NAMALWA (cell line): ENCODE measurements at places on chromosomes 3 and 15.

DNA sequence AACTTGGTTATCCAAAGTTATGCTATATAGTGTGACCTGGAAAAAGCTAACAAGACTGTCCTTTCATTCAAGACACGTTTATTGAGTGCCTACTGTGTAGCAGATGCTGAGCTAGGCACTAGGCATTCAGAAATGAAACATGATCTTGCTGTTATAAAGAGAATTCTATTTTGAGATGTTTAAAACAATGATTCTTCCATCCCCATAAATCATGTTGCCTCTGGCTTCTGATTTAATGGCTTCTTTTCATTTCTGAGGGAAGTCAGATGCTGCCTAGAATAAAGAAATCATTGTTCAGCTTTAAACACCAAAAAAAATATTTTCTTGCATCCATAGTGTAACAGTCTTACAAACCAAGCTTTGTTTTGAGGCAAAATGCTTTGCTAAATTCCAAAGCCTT lies 620.9 kb upstream of the UBE2E2 start:
- DNase-seq: no peak

GRCh38 chr15:82545002-82545401 lies 4.7 kb upstream of the RPS17 start:
- no peak for DNase-seq

DNA sequence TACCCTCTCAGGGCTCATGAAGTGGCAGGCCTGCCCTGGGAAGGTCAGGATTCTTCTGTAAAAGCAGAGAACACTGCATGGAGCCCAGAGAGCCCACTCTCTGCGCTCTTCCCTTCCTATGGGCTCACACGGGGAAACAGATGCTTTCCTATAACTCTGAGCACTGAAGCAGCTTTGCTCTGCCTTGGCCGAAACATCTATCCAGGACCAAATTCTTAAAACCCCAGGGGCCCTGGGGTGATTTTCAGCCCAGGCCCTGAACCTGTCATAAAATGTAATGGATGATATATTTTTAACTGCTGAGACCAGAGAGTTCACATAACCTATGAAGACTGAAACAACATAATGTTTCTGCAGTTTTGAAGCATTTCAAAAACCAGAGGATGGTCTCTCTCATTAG lies 249.9 kb upstream of the CTDSPL start:
- DNase-seq: no peak

DNA sequence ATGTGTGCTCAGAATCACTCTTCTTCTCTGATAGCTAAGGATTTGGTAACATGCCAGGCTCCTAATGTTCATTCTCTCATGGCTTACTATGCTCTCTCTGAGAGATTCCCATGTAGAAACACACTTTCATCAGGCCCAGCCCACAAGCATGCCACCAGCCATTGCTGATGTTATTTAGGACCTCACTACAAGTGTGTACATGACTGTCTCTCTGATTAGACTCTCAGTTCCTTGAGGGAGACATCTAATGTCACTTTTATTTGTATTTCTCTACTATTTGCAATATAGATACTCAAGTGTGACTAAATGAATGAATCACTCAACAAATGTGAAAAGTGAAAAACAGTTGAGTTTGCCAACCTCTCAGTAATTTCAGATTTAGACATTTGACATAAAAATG lies 84.3 kb upstream of the ARL6 start:
- no peak for DNase-seq

DNA sequence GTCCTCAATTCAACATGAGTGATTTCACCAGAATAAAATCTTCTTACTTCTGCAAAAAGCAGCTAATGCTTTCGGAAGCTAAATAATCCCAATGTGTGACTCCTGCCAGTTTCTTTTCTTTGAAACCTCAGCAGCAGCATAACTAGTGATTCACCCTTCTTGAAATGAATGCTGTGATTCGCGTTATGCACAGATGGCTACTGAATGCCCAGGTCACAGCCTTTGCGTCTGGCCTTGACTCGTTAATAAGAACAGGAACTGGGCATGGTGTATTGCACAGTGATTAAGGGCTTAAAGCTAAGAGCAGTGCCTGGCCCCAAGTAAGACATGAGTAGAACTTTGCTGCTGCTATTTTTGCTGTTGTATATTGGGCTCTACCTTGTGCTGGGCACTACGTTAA lies 19.0 kb downstream of the CGNL1 start:
- DNase-seq: no peak

GRCh38 chr15:80489030-80489594 lies 84.9 kb downstream of the ARNT2 start:
- no peak for DNase-seq

GRCh38 chr15:64720188-64720587 lies 55.2 kb downstream of the RBPMS2 start:
- no peak for DNase-seq

DNA sequence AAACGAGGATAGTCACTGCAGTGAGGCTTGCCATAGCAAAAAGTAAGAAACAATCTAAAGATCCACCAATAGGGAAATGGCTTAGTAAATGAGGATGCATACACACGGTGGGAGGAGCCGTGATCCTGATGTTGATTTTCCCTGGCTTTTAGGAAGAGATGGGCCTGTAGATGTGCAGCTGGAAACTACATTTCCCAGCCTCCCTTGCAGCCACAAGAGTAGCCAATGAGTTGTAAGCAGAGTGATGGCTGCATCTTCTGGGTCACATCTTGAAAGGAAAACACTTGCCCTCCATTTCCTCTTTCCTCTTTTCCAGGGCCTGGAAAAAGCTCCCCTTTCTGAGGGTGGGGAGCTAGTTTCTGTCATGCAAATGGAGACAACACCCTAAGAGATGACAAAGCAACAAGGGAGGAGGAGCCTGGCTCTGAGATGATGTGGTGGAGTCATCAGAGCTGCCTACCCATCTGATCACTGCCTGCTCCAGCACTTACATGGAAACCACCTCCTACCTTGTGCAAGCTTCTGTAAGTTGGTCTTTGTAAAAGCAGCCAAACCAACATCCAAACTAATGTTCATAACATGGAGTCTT lies 139.1 kb downstream of the TLE3 start:
- DNase-seq: peak; percentile 13

DNA sequence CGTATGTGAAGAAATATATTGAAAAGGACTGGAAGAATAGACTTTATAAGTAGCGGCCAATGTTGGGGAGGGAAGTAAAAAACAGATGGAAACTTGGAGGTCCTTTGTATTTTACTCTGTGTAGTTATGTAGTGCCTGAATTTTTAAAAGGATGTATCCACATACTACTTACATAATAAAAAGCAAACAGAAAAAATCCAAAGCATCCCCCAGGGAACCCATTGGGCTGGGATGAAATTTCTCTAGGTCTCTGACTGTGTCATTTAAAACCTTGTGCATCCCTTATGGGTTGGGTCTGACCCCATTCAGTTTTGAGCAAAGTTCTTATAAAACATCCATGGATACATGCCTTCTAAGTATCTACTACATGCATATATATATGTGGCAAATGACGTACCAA lies 141.1 kb downstream of the NR1D2 start:
- DNase-seq: no peak

DNA sequence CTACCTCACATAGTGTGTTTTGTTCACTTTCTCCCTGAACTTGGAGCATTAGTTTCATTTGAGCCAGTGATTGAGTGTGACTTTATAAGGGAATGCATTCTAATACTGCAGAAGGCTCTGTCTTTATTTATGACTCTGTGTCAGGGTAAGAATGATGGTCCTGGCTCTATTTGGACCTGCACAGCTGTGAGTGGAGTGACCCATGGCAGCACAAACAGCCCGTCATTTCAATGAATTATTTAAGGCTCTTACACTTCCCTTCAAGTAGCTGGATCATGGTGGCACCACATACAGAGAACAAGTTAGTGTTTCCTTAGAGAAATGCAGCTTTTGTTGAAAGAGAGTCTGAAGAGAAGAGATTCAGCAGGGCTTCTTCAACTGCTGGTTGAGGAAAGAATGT lies 16.4 kb downstream of the TMEM108 start:
- DNase-seq: no peak

- DNase-seq: no peak
Measured at GRCh38 chr15:38996111-38996631, 431.6 kb upstream of the RASGRP1 start.

GRCh38 chr3:24139463-24140412 lies 194.7 kb downstream of the NR1D2 start:
- no peak for DNase-seq

- DNase-seq: no peak
Measured at GRCh38 chr3:55501905-55502304, 14.8 kb upstream of the WNT5A start.

DNA sequence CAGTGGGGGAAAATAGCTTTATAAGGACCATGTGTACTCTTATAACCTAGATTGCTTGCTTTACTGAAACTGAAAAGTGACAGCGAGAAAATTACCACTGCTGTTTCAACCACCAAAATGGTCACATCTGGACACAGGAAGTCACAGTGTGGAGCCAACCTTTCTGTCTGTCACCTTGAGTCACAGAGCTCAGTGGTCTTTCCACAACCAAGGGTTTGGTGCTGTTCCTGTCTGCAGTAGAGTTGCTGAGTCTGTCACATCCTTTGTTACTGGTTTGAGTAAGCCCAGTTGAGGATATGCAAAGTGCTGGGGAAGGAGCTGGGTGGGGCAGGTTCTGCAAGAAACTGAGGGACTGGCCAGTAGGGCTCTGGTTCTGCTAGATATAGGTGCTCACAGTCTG lies 139.1 kb upstream of the EIF1B start:
- DNase-seq: no peak

- DNase-seq: no peak
Measured at GRCh38 chr15:36598529-36599177, 19.2 kb downstream of the CDIN1 start.

DNA sequence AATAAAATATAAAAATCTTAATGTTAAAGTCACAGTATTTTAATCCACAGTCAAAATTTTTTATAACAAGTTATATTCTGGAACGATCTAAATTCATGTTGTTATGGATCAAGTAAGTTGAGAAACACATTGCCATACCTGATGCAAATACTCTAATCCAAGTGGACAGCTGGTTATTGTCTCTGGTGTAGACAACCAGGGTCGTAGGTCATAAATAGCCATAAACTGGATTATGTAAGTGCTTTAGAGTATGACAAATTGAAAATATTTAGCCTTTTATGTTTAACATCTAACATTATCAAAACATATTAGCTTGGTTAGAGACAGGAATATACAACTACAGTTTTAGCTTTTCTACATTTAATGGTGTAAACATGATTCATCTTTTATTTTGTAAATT lies 53.0 kb downstream of the PLSCR2 start:
- DNase-seq: no peak

DNA sequence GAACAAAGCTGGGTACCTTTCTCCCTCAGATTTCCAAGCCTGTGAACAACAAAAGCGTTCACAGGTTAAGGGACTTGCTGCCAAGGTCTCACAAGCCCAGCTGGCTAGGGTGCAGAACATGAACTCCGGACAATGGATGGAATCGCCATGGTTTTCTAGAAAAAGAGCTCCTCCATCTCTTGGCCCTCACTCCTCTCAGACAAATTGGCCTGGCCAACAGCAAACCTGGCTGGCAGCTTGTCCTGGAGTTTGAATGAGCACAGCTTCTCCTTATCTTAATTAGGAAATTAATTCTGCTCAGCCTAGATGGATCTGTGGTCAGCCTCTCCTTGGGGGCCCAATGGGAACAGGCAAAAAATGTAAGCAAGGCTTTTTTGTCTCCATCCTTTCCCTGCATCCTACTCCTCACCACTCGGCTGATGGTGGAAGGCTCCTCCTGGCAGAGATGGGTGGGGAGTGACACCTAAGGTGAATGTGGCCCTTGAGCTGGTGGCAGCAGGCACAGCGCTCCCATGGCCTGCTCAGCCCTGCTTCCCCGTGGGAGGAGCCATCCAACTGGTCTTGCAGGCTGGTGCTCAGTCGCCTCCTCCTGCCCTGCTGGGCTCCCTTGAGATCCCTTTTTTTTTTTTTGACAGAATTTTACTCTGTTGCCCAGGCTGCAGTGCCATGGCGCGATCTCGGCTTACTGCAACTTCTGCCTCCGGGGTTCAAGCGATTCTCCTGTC lies 5.8 kb downstream of the KLHL25 start:
- no peak for DNase-seq

DNA sequence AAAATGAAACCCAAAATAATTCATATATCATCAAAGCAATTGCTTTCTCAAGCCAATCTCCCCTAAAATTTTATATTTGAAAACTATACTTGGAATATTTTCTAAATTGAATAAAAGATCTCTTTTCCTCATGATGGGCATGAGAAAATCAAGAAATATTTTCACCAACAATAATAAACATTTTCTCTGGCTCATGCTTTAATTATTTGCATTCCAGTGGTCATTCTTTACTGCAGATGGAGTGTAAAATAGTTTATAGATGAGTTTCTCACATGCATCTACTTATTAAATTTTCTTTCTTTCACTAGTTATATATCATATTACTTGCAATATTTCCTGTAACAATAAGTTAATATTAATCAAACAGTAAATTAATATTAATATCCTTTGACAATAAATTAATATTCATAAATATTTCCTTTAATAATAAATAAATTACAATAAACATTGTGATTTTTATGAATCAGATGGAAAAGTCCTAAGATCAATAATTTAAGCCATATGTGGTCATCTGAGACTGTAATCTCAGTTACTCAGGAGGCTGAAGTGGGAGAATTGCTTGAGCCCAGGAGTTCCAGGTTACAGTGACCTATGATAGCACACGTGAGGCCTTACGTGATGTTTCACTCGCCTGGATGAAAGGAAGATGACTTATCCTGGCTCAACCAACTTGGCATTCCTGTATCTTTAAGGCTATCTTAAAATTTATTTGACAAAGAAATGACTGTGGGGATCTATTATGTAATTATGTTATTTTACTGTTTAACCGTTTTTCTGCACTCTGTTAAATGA lies 958.8 kb downstream of the ZPLD1 start:
- no peak for DNase-seq

GRCh38 chr3:71402911-71403310 lies 180.6 kb downstream of the FOXP1 start:
- no peak for DNase-seq

DNA sequence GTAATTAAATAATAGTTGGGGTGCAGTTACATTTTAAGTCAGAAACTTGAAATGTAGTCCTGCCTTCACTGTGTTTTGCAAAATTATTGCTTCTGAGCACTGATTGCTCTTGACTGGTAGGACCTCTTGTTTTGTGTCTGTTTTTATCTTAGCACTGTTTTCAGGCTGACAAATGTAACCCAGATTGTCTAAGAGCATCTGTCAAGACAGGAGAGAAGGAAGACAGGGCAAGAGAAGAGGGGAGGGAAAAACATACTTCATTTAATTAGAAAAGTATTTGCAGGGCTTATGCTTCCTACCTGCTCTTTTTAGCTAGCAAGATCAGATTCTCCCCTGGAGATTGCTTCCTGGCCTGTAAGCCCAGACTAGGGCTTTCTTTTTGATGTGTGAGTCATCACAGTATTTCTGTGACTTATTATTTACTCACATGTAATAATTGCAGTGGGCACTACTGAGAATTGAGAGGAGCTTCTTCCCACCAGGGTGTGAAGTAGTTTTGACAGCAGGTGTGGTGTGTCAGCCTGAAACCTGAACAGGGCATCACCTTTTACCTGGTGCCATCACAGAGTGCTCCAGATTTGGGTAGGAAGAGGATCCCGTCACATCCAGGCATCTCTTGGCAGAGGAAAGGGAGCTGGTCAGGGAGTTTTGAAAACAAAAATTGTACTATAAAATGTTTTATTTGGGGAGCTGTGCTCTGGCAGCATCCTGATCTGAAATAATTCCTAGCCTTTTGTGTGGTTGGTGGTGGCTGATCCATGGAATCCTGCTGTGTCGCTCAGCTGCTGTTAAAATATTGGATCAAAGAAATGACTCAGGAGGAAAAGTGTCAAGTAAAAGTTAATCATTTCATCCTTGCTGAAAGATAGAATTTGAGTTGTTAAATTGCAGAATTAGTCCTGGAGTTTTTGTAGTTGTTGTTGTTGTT lies 98.2 kb downstream of the TMEM108 start:
- DNase-seq: no peak
